ENCODE measurements at places on chromosomes 1 and 21.
A peak's percentile ranks its signal among the peaks of the same experiment; 100 is the strongest.

GRCh38 chr1:14742181-14742980 is 143.9 kb downstream of the KAZN start:
- no peak for DNase-seq

DNA sequence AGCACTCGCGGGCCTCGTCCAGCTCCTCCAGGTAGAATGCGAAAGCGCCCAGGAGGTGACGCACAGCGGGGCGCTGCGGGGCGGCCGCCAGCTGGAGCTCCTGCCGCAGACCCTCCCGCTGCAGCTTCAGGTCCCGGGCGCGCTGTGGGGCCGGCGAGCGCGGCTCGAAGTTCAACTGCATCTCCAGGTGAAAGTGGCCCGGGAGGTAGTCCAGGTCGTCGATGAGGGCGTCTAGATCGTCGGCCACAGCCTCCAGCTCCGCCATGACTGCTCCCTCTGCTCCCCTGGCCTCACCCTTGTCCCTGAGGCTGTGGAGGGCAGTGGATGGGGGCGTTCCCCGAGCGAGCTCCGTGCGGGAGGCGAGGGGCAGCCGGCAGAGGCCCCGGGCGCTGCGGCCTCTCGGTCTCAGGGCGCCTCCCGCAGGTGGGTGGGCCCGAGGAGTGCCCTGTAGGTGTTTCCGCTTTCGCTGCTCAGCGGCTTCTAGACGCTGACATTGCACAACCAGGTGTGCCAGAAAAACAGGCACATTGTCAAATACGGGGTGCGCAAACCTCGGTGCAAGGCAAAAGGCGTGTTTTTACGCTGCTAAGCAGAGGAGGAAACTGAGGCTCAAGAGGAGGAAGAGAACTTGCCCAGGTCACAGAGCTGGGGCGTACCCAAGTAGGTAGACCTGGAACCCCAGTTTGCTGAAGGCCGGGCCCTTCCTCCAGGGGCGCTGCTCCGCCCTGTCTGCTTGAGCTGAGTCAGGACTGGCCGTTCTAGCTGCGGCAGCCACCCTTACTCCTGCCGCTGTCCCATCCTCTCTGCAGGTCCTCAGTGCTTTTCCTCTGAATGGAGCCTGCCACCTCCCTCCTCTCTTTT is at the start of gene TTC22:
TTC22 (minus strand) TSS at position 425 of the 861 bp plus-strand sequence; CDS start at position 265, 160 bp downstream.
- peak; percentile 51 for DNase-seq

- DNase-seq = no peak
Observed at GRCh38 chr1:76746206-76746605, 121.1 kb upstream of the ST6GALNAC5 start.

DNA sequence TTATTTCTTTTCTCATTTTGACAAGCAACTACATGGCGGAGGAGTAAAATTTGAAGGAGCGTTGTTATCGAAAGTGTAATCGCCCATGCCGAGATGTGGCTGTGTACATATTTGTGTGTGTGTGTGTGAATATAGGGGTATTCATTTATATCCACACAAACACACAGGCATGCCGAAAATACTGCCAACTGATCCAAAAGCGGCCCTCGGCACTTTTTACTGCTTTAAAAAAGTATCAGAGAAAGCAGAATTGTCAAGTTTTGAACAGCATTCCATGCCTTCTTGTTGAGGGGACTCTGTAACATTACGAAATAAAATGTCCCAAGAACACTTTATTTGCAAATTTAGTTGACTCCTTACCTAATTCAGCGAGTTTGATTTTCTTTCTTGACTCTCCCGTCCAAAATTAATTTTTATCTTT is 1.1 kb downstream of the PBX1 start:
- DNase-seq = no peak

- DNase-seq = no peak
Observed at GRCh38 chr1:169514566-169515270, 29.0 kb upstream of the SLC19A2 start.

GRCh38 chr21:43731891-43732711 is 13.2 kb downstream of the PDXK start:
- DNase-seq = no peak

- no peak for DNase-seq
Observed at GRCh38 chr1:15573477-15573876, 11.4 kb downstream of the AGMAT start.

- no peak for DNase-seq
Observed at GRCh38 chr1:10495952-10496351, 21.2 kb downstream of the PEX14 start.

DNA sequence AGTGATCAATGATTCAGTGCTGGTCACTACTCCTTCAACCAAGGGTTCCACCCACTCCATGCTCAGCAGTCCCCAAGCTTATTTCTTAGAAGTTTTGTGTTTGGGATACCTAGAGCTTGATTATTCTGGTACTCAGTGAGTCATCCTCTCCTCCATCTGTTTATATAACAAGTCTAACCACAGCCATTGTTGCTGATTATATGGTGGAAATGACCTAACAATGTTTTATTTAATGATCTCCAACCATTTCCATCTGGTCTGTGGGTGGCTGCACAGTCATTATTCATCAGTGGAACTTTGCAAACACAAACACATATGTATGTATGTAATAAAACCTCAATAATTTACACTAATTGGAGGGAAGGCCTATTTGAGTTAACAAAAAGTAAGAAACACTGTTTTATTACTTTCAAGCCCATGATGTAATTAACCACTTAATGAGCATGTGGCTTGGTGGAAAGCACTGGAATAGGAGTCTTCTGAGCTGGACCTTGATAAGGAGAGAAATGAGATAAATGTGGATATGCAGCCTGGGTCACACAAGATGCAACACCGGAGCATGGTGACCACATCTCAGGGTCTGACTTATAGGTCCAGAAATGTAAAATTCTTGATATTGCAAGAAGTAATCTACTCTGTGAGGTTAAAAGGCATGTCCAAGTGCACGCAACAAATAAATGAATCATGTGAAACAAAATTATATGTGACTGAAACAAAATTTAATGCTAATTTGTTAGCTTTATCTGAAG is 99.0 kb upstream of the WLS start:
- DNase-seq = no peak

DNA sequence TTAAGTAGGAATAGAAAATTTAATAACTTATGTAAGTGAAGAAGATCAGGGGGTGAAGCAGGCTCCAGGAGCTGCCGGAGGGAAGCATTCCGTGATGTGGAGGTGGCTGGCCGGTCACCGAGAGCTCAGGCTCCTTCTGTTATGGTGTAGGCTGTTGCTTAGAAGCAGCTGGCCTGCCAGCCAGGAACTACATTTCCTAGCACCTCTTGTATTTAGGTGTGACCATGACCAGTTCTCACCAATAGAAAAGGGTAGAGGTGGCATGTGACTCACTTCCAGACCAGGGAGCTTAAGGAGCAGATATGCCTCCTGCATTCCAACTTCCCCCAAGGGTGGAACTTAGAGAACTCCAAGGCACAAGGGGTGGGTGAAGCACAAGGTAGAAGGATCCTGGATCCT is 120.7 kb downstream of the ACTL8 start:
- DNase-seq = no peak

- DNase-seq = no peak
Observed at GRCh38 chr1:37588939-37589338, 6.8 kb downstream of the GNL2 start.

DNA sequence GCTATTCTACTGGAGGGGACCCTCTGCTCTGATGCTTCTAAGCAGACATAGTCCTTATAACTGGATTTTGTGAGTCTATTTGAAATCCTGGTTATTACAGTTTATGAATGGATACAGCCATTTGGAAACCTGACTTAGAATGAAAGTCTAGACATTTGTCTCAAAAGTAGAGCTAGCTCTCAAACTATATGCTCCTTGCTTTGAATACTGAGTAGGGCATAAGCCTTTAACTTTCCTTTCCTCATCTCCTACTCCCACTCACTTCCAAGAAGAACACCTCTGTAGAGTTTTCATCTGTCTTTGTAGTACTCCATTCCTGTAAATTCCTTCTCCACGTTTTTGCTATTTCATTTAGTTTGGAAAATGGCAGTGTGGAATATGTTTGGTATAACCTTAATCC is 9.0 kb upstream of the ARID1A start:
- DNase-seq = no peak

GRCh38 chr1:227794817-227795192 is 20.7 kb upstream of the PRSS38 start:
- DNase-seq = no peak

GRCh38 chr1:93495911-93496310 is 48.0 kb downstream of the FNBP1L start:
- no peak for DNase-seq

DNA sequence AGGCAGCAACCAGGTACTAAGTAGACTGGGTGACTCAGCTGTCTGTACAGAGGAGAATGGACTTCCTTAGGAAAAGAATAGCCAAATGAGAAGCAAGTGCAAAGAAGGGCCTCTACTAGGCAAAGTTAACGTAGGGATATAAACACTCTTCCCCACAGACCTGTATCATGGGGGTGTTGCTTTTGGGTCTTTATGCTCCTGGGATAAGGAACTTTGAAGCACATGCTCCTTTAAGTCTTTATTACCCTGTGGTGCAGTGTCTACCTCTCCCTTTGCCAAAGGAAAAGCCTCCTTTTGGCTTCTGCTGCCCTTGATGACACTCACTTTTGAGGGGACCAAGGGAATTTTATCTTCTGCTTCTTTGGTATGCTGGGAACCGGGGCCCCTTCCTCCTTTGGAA is 5.0 kb downstream of the RFX5 start:
- DNase-seq = no peak

DNA sequence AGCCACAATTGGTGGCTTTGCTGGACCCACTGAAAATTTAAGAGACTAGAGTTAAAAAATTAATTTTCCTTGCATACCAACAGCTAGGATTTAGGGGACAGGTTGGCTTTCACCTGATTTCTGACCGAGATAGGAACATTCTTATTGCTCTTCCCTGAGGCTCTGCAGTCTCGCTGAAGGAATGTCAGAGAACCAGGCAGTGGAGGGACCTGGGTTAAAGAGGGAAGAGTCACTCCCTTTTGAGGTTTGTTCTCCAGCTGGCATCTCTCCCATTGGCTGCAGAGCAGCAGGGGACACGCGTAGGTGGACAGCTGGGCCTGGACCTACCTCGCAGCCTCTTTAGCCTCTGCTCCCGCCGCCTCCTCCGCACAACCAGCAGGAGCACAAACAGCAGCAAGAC is 207.5 kb downstream of the PCP4 start:
- DNase-seq = no peak

DNA sequence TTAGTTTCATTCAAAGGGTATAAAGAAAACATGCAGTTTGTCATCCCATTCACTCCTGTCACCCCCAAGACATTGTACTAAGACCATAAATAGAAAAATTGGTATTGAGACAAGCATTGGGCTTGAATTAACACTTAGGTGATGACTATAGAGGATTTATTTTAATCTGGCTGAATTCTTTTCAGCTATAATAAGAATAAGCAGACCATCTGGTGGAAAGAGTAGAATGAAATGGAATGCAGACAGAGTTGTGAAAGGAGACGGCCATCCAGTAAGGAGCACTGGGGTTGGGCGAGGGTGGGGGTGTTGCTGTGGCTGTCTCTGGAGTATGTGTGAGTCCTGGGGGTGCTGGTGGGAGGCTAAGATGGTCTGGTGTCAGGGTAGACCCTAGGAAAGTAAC is 125.0 kb upstream of the IVNS1ABP start:
- DNase-seq = no peak

DNA sequence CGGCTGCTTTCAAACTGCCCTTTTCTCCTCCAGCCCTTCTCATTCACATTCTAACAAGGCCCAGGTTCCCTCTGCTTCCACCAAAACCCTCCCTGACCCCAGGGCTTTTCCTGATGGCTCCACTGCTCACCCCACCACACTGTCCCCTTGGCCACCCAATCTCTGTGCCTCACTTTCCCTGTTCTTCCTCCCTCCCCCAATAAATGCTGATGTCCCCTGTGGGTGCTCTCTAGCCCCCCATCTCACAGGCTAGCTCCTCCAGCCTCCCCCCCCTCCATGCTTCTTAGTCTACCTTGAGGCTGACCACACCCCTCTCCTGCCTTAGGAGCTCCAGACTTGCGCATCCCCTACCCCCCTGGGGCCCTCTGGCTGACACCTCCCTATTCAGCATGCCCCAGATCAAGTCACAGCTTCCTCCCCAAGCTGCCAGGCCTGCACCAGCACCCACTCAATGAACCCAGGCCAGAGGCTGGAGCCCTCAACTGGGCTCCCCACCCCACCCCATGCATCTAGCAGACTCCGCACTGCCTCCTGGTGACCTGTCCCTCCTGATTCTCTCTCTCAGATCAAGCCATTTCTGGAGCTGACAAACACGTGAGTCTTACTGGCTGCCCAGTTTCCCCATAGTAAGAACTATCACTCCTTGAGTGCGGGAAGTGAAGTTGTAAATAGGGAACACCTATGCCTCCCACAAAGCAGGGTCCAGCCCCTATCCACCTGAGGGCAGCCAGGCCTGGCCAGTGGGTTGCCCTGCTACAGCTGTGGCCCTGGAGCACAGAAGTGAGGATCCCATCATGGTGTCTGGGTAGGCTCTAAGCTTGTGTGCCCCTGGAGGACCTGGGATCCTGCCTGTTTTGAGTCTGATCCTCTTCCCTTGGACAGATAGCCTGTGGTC is 117.9 kb downstream of the DMRTB1 start:
- no peak for DNase-seq

DNA sequence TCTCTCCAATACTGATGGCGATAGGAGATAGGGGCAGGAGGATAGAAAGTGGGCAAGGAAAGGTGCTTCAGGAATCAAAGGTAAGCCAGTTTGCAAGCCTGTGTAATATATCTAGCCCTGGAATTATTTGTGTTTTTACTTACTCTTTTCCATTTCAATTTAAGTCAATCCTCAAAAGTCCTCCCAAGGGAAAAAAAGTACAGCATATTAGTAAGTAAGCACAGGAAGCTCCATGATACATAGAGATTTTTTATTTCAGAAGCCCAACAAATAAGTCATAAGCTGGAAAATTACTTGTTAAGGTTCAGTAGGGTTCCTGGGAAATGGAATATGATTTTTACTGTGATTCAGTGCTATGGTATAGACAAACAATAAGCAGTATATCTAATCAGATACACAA is 337.7 kb upstream of the DUSP10 start:
- DNase-seq = no peak

DNA sequence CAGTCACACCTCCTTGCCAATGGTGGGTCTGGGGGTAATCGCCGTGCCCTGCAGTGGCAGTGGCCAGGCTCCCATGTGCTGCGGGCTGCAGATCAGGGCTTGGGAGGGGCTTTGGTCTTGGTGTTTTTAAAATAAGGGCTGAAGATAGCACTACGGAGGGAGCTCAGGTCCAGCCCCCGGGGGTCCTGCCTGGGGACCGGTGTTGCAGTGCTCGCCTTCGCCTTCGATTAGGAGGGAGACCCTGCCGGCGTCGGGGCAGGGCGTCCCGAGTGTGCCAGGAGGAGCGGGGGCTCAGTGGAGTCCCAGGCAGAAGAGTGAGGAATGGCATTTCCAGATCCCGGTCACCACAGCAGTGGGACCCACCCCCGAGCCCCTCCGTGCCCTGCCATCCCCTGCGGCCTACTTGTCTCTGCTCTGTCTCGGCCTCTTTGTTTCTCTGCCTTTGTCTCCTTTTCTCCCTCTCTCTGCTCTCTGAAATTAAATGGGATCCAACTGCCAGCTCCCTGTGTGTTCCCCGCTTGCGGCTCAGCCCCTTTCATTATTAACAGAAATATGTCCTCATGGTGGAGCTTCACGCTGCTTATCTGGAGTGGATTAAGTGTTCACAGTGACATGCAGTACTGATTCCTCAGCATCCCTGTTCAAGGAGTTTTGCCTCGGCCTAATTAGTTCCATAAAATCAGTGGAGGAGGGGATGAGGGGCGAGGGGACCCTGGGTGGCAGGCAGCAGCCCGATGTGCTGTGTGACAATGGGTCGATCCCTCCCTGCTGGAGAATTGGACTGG is 44.4 kb downstream of the DMRTB1 start:
- no peak for DNase-seq

GRCh38 chr1:10704368-10704882 is 92.0 kb downstream of the CASZ1 start:
- DNase-seq = no peak

GRCh38 chr1:216183007-216183406 is 240.2 kb downstream of the USH2A start:
- no peak for DNase-seq

- no peak for DNase-seq
Observed at GRCh38 chr21:14657241-14658008, 111.3 kb upstream of the SAMSN1 start.
